ENCODE measurements at places on chromosomes 11 and 22.

- DNase-seq: no peak
Observed at GRCh38 chr22:46947516-46948257, 185.2 kb downstream of the TBC1D22A start.

GRCh38 chr11:8942518-8943066, at the start of gene ASCL3:
Gene ASCL3, minus strand, starts transcription at chr11:8943016. Its CDS starts 4,855 bp downstream, at chr11:8938161.
- DNase-seq: no peak

DNA sequence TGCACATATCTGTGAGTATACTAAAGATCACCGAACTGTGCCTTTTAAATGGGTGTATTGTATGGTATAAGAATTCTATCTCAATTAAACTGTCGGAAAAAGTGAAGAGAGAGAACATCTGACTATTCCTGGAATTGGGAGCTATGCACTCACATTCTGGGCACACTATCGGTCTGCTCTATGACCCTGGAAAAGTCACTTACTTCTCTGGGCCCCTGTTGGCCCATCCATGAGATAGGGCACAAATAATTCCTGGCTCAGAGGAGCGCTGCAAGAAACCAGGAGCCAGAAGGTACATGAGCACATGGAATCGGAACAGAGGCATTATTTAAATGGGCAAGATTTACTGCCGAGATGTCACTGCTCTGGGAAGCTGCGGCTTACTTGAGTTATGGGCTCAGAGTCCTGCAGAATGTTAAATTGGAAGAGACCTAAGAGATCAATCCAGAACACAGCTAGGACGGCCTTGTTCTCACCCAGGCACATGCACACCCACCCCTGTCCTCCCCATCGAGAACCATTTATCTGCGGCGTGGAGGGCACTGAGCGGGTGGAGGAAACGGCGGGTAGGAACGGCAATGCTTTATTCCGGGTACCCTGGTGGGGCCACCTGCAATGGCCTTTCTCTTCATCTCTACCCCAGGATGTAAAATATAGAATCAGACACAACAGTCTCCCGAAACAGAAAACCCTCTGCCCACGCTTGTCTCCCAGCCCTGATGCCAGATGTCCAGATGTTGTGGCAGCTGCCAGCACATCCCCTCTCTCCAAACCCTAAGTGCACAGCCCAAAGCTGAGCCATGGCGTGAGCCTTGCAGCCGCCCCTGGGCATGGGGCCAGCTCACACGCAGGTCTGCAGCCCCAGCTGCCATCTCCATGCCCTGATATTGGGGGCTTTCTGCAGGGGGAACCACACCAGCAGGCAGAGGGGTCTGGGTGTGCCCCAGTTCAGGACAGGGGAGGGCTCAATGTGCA, 142.4 kb downstream of the DSCAML1 start:
- no peak for DNase-seq

- DNase-seq: no peak
Observed at GRCh38 chr22:46437671-46438440, 99.6 kb downstream of the CELSR1 start.

All from hematopoietic multipotent progenitor cell treated with erythropoietin and hydrocortisone succinate and interleukin-3 and kit ligand, for 4 days (in vitro differentiated cells).